ENCODE measurements at places on chromosomes 4 and X.

DNA sequence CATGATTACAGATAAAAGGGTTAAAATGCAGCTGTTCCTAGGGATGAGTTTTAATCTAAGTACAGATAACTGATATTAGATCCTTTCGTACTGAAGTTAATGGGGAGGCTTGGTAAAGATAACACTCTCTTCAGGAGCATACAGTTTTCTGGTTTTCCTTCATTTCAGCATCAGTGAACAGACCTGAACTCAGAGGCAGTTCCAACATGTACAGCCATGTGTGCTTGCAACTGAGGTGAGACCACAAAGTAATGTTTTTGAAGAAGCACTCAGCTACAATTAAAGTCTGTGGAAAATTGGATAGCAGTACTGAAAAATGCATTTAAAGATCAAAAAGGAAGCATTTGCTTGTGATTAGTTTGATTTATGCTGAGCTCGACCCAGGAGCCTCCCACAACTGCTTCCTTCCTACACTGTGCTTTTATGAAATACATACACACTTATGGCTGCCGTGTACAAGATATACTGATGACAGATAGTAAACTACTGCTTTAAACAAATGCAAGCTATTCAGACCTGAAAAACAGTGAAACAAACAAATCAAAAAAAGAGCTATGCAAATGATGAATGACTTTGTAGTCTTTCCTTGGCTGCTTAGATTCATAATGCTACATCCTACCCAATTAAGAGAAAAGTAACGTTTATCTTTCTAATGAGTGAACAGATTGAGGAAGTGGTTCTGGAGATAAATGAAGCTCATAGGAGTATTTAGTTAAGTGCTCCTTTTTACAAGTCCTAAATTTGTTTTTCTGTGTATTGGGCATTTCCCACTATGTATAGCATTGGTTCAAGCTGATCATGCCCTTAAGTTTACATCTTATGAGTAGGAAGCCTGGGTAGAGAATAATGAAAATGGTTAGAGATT, 68.4 kb downstream of the PDLIM5 start:
- DNase-seq = no peak

- DNase-seq = no peak
These were observed 9.6 kb downstream of the SGMS2 start for GRCh38 chr4:107834241-107834794.

- DNase-seq = peak; percentile 70
These were observed 1.2 kb downstream of the GABRB1 start for GRCh38 chr4:47032405-47033106.

- no peak for DNase-seq
These were observed 92.0 kb downstream of the APBB2 start for GRCh38 chr4:41122309-41122708.

GRCh38 chrX:40058719-40059118, 39.0 kb downstream of the BCOR start:
- DNase-seq = no peak

GRCh38 chr4:45931154-45931553, 192.7 kb downstream of the GABRG1 start:
- DNase-seq = no peak

DNA sequence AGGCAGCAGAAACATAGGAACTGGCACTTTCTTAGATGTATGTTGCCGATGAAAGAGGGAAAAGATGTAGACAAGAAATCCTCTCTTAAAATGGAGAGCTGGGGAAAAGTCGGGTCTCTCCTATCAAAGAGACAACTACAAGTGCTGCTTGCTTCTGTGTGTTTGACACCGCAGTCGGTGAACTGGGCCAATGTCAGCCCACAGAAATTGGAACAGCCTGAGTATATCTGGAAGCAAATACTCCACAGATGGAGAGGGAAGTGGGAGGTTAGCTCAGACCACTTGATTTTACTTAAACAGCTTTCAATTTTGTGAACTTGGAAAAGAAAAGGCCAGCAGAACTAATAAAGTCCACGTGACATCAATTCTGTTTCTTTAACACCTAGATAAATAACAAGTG, 230.9 kb upstream of the FAT1 start:
- DNase-seq = no peak

- DNase-seq = no peak
These were observed 17.9 kb downstream of the OCRL start for GRCh38 chrX:129557844-129558480.

DNA sequence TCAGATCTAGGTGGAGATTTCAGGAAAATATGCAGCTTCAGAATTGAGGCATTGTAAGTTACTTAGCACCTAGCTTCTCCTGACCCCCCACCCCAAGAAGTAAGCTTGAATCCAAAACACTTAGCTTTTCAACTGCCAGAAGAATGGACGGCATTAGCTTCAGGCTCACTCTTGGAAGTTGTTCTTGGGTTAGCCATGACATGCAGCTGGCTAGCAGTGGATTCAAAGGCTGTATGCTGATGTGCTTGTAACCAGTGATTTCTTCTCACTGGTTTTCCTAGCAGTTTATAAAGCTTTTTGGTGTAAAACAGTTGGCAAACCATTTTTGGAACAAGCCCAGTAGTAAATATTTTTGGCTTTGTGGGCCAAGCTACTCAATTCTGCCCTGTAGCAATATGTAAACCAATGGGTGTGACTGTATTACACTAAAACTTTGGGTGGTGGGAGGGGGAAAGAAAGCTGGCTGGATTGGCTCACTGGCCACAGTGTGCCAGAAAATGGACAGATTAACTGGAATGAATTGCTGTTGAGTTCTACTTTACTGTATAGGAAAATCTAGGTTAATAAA, 85.6 kb downstream of the SHROOM2 start:
- no peak for DNase-seq

DNA sequence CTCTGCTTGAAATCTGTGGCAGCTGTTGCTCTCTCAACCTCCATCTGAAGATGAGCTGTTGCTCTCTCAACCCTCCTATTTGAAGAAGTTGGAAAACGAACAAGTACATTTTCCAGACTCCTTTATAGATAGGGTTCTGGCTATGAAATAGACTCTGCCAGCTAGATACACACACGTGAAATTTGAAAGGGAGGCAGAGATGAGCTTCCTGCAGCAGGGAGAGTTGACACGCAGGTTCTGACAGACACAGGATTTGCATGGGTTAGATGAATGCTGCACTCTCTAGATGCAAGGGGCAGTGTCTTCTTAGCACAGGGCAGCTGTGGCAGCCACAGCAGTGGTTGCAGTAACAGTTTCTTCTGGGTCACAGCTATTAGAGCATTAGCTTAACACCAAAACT, 8.0 kb upstream of the PYURF start:
- DNase-seq = no peak

- no peak for DNase-seq
These were observed 501.9 kb upstream of the ZFP42 start for GRCh38 chr4:187493661-187494060.

DNA sequence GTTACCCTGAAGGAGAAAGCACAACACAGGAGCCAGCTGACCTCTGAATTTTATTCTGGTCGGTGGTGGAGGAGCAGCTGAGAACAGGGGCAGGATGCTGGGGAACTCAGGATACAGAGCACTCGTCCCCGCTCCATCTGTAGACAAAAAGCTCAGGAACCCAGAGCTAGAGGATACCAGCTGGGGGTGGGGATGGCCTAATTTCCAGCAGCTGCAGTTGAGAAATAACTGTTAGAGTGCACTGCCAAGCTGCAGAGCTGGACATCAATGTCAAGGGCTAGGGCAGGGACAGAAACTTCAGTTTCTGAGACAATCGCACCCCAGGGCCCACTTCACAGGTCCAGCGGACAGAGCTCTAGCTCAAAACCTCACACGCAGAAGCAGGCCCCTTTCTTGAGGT, 122.1 kb upstream of the GUCY1A1 start:
- no peak for DNase-seq

GRCh38 chr4:150683775-150684350, 101.9 kb downstream of the MAB21L2 start:
- DNase-seq = no peak

GRCh38 chr4:173074501-173074946, 94.1 kb upstream of the GALNT7 start:
- peak; percentile 26 for DNase-seq

DNA sequence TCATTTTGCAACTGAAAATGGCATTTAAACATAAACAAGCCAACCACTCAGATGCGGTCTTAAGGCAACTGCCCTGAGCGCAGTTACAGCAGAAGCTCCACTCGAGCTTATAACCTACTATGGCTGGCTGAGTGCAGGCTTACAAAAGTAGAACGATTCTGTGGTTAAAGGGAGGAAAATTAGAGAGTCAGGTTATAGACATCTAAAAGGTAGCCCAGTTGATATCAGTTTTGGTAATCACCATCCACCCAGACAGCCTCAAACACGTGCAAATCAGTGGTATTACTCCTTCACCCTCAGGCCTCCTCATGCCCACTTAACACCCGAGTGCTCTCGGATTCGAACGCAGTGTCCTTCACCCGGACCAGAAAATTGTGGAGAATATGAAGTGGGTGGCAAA, 3.1 kb downstream of the LEF1 start:
- DNase-seq = no peak

GRCh38 chrX:71637253-71637618, 18.9 kb upstream of the CXCR3 start:
- DNase-seq = no peak

DNA sequence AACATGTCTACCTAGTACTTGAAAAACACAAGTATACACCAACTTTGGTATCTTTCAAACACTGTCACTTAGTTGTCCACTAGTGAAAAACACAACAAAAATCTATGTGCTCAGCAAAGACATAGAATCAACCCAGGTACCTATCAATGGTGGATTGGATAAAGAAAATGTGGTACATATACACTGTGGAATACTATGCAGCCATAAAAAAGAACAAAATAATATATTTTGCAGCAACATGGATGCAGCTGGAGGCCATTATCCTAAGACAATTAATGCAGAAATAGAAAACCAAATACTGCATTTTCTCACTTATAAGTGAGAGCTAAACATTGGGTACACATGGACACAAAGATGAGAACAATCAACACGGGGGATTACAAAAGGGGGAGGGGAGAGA, 148.7 kb downstream of the ENOX2 start:
- DNase-seq = no peak

DNA sequence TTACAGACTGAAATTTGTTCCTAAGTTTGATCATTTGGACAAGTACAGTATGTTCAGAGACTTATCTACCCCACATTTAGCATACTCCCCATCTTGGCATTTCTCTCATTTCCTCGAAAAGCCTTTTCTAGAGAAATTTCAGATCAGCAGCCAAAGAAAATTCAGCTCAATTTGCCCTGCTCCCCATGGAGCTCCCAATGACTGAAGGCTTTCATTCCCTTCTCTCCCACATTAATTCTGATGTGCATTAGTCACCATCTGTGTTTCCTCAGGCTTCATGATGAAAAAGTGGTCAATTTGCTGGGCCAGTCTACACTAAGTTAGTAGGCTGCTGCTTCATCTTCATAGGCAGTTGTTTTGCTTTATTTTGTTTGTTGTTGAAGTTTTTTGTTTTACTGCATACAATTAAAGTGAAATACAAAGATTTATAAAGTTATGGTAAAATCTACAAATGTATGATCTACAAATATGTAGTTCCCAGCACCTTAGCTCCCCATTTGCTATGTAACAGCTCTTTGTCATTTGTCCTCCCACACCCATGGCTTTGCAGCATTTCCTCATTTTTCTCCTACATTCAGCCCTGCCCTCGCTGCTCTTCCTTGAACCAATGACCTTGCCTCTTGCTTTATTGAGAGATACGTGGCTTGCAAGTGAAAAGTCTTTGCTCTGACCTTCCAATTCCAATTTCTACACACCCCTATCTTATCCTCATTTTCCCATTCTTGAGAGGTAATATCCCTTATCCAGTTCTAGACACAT, 193.9 kb downstream of the ANAPC10 start:
- DNase-seq = no peak

Data from hepatic stellate cell (primary cell).